ENCODE measurements at places on chromosomes 3 and 15.

DNA sequence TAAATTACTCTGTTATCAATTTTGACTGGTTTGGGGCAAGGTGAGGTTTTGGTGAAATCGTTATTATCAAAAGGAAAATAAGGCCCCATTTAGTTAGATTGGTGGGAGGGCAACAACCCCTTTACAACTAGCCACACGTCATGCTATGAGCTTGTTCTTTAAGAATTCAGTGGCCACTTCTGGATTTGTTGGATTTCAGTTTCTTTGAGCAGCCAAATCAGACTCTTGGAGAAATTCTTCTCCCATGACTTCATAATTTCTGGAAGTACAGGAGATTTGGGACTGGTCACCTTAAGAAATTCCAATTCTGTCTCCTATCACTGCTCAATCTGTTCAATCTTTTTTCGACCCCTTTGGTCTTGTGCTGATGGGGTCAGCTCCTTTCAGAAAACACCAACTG is 14.8 kb upstream of the WNT5A start:
- DNase-seq: no peak

- no peak for DNase-seq
Measured at GRCh38 chr3:43249405-43249804, 36.9 kb upstream of the SNRK start.

DNA sequence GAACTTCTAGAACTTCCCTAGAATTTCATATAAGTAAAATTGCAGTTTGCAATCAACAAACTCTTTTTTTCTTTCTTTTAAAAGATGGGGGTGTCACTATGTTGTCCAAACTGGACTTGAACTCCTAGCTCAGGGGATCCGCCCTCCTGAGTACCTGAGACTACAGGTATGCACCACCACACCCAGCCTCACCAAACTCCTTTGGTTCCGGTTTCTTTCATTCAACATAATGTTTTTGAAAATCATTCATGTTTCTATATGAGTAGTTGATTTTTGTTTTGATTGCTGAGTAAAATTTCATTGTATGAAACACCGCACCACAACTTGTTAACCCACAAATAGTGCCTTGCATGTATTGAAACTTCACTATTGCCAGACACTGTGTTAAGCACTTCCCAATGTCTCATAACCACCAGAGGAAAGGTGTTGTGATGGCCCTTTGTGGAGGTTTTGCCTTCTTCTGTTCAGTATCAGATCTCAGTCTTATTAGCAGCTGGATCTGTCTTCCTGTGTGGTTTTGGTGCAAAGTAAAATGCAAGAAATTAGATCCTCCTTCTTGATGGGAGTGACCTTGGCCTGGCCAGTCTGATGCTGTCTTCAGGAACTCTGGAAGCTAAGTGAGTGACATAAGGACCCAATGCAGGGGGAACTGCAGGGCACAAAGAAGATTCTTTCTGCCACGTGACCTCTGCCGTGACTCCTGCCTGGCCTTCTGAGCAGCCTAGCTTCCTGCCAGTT is 78.8 kb upstream of the UBE2E1 start:
- DNase-seq: no peak

DNA sequence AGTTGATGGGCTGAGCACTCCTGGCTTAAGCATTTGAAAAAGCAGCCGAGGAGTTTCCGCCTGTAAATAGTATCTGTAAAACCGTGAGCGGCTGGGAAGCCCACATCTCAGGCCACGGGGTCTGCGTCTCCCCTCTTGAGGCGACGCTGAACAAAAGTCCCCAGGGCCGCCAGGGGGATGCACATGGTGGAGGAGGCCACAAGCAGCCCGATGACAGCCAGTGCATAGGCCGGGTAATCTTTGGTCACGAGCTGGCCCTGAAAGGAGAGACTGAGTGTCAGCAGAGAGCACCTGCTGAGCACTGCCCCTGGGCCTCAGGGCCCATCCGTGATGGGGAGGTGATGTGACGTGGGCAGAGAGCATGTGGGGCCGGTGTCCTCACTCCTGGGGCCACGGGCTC is 37.5 kb downstream of the SLC6A20 start:
- no peak for DNase-seq

Measured in stimulated activated CD4-positive, alpha-beta T cell treated with anti-CD3 and anti-CD28 coated beads, Interleukin-4, amount 100 ng/mL, for 4 hours (primary cell).